Stimulated activated CD8-positive, alpha-beta memory T cell treated with anti-CD3 and anti-CD28 coated beads, Interleukin-7, amount 100 ng/mL, for 24 hours (primary cell): ENCODE measurements at places on chromosomes 12 and 14.
A peak's percentile ranks its signal among the peaks of the same experiment; 100 is the strongest.

DNA sequence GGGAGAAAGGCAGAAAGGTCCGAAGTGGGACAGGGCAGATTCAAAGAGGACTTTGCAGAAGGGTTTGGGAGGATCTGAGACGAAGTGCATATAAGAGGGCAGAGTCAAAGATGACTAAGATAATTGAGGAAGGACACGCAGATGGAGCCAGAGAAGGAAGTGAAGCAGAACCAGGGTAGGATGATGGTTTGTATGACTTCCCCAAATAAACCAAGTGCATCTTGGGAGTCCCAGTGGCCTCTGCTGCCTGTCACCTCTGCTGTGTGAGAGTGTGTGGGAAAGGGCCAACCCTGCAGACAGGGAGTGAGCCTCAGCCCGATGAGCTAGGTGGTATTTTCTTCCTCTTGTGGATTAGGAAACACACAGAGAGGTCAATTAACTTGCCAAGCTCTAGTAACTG, 36.8 kb downstream of the FLVCR2 start:
- no peak for DNase-seq

GRCh38 chr12:132503618-132504204, 13.8 kb downstream of the FBRSL1 start:
- no peak for DNase-seq

DNA sequence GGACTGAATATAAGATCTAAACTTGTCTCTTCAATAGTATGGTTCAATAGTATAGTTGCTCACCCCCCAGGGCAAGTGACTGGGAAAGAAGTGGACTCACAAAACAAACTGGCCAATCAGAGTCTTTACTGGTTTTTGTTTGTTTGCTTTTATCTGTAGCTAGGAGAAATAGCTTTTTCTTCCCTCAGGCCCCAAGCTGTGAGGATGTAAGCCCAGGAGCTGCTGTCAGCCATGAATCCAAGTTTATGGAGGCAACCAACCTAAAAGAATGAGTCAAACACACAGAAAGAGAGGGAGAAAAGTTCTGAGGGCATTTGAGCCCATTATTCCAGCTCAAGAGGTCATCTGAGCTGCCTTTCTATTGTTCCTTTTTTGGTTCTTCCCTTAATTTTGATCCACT, 375.3 kb downstream of the BCAT1 start:
- DNase-seq: no peak

DNA sequence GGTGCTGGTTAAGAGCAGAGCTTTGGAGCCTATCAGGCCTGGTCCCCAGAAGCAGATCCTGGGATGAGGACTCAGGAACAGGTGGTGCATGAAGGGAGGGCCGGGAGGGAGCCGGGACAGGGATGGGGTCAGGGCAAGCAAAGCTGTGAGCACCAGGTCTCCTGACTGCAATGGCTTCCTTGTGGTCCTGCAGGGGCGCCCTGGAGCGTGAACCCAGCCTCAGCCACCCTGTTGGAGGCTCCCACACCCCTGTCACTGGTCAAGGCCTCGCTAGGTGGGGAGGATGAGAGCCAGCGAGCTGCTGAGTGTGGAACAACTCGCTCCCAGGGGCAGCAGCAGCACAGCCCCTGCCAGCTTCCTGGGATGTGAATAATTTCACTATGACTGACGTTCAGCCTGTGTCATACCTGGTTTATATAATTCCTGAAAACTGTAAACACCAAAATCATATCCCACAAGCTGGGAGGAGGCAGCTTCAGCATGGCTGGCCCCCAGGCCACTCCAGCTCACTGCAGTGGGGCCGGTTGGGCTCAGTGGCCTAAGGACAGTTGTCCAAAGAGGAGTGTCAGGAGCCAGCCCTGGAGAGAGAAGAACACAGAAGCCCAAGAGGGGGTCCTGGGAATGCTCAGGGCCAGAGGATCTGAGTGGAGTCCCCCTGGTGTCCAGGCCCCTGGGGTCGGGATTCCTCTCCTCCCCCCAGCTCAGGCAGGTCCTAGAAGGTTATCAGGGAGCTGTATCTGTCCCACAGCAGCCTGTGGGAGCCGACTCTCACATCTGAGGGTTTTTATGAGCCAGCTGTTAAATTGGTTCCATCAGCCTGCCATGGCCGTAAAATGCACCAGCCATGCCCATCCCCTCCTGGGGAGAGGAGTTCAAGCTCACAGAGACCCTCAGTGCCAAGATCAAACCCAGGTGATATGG, 272.9 kb downstream of the ADGRD1 start:
- DNase-seq: no peak

- DNase-seq: no peak
These were observed 514.6 kb downstream of the FUT8 start for GRCh38 chr14:65926935-65927700.

DNA sequence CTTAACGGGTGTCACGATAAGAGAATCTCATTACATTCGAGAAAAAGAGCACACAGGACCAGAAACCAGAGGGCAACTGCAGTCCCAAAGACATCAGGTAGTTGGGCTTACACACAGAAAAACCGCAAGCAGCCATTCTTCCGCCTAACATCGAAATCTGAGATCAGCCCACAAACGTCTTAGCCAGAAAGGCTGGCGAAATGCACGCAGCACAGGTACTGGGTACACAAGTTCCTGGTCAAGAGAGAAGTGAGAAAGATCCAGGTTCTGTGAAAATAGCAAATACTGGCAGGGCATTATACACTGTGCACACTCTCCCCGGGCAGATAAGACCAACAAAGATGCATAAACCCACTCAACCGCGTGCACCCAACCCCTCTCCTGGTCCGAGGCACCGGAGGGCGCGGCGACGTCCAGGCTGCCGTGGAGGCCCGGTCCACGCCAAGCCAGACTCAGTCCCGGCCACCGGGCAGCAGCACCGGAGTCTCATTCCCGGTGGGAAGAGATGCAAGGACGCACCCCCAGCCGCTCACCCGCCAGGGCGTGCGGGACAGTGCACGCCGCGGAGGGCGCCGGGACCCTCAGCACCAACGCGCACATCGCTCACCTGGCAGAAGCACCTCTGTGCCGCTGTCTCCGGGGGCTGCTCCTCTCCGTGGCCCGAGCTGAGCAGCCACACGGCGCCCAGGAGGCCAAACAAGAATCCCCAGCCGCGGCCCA, 437 bp downstream of the ERO1A start:
- DNase-seq: peak; percentile 42

DNA sequence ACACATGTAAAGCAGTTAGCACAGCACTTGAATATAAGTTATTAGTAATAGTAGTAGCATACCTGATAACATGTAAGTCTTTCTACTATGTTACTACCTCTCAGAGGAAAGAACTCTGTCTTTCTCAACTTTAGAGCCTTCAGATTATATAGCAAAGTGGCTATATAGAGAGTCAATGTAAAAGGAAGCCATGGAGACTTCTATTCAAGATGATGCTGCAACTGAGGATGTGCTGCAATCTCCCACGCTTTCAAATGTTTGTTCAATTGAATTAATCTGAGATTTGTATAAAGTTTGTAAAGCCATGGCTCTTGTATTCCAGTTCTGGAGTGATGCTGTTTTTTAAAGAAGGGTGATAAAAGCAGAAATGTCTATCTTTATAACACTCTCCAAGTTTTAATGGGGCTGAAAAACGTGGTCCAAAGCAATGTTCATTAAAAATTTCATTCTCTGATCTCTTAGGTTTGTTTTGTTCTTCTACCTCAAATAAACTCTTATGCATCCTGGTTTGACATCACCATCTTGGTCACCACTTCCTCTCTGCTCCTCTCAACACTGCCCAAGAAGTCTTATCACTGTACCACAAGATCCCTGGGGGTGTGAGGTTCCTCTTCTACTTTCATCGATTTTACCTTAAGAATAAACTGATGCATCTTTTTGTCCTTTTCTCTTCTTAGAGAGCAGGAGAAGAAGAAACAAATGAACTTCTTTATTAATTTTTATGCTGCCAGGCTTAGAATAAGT, 40.6 kb downstream of the C12orf42 start:
- no peak for DNase-seq

- no peak for DNase-seq
These were observed 127.0 kb downstream of the SCAF11 start for GRCh38 chr12:45863332-45863731.

- no peak for DNase-seq
These were observed 13.6 kb upstream of the KCNA5 start for GRCh38 chr12:5030066-5030465.

DNA sequence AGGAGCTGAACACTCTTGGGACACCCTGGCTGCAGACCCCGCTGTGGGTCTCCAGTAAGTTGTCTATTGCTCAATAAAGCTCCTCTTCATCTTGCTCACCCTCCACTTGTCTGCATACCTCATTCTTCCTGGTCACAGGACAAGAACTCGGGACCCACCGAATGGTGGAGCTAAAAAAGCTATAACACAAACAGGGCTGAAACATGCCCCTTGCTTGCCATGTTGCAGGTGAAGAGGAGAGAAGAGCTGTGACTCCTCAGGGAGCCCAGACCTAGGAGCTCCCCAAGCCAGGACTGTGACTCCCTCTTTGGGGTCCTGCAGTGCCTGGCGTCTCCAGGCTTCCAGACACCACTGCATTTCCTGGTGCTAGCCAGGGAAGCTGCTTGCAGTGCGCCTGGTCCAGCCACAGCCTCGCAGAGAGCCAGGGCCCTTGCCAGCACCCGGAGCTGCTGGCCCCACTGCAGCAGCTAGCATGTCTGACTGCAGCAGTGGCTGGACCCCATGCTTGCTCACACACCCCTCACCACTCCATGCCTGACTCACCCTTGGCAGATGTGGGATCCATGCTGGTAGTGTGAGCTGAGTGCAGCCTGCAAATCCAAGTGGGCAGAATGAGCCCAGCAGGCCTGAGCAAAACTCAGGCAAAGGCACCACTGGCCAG, 37.1 kb upstream of the OR5AU1 start:
- DNase-seq: no peak

DNA sequence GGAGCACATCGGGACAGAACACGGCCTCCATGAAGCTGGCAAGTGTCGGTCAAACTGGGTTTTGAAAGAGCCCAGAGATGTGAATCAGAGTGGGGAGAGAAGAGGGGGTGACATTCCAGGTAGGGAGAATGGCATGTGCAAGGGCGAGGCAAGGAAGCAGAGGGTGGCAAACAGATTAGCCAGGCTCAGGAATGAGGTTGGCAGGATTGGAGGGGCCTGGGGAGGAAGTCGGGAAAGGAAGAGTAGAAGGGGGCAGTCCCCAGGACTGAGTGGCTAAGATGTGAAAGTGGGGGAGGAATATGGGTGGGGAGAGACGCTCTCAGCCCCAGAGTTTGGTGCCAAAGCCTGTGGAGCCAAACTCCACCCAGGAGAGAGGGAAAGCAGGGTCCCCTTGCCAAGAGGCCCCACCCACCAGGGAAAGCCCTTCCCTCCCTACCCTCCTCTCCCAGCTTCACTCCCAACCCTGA, 5.5 kb upstream of the HDAC7 start:
- DNase-seq: no peak

DNA sequence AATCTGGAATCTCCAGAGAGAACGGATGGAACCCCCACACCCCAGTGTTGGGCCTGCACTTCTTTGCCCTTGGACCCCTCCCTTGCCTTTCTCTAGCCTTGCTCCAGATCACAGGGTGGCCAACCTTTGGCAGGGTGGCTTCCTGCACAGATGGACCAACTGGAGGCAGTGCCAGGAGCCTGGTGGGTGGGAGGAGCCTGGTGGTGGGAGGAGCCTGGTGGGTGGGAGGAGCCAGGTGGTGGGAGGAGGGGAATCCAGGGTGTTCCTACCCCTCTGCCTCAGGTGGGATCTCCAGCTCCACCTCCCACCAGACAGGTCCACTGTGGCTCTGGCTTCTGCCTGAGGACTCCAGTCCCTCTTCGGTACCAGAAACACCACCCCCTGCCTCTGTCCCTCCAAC, 15.0 kb upstream of the ORAI1 start:
- DNase-seq: no peak

DNA sequence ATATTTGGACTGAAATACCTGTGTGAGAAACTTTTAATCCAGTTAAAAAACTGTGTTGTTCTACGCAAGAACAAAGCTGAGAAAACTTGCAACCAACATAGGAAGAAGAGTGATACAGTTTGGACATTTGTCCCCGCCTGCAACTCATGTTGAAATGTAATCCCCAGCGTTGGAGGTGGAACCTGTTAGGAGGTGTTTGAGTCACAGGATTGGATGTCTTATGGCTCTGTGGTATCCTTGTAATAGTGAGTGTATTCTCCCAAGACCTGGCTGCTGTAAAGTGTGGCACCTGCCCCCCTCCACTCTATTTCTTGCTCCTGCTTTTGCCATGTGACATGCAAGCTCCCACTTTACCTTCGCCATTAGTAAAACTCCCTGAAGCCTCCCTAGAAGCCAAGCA, 28.6 kb upstream of the ADAM20 start:
- DNase-seq: no peak

GRCh38 chr14:58193542-58193941, 6.4 kb upstream of the ACTR10 start:
- DNase-seq: no peak

DNA sequence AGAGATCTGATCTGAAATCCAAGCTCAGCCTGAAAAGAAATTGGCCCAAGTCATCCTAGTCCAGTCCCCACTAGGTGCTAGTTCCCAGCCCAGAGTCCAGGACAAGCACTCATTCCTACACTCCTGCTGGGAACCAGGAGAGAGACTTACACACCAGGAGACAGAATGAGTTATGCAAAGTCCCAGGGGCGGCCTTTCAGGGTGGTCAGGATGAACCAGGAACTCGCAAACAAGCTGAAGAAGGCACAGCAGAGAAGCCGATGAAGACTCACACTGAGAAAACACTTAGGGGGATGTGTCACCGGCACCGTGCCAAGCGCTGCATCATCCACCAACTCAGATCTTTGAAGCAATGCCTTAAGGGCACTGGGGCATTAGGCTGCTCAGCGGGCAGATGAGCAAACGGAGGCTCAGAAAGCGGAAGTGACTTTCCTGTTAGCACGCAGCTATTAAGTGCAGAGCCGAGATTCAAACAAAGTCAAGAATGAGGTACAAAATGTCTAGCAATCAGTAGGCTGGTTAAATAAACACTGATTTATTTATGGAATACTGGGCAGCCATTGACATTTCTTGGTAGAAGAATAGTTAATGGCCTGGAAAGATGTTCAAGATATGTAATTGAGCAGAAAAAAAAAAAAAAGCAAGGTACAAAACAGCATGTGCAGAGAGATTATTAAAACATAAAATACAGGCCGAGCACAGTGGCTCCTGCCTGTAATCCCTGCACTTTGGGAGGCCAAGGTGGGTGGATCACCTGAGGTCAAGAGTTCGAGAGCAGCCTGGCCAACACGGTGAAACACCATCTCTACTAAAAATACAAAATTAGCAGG, 78.7 kb downstream of the LRRC74A start:
- peak; percentile 61 for DNase-seq

- no peak for DNase-seq
These were observed 622.6 kb upstream of the ATP2B1 start for GRCh38 chr12:90331262-90331661.

DNA sequence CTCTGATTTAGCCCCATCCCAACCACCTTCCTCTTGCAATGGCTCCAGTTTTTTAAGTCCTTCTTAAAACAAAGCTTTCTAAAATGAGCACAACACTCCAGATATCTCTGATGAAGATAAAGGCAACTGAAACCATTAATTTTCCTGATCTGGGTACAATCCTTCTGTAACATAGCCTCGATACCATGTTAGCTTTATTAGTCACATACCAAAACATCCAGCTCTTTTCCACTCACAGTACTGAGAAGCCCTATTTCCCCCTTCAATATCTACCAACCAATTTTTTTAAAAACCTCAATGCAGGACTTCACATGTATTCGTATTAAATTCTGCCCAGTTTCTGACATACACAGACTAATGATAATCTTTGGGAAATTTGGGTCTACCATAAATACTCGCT, 105.9 kb downstream of the MED13L start:
- no peak for DNase-seq
